Hippocampal formation (tissue), 2 donors: ENCODE measurements at places on chromosomes 2 and 18.
A peak's percentile ranks its signal among the peaks of the same experiment; 100 is the strongest.

DNA sequence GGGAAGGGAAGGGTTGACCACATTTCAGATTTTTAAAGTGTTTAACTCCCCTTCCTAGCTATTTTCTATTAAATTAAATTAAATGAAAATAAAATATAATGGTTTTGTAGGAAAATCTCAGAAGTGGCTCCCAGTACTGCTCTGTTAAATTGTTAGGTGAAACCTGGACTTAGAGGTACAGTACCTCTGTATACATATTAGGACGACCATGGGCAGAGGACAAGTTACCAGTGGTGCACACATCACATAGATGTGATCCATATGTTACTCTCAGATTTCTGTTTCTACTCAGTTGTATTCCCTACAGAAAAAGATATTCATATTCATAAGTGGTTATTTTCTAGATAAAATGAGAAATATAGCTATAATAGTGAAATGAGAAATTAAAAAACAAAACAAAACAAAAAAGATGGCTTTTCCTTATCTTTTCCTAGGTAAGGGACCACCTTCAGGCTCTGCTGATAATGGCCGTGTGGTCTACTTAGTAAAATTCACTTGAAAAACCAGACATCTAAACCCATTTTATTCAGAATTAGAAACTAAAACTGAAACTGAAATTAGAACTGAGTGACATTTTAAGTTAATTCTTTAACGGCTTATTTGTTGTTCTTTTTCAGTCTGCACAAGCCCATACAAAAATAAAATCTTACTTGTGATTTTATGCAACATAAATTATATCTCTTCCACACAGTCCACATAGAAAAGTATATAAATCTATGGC, 832.5 kb upstream of the CHAC2 start:
- DNase-seq, result no peak

DNA sequence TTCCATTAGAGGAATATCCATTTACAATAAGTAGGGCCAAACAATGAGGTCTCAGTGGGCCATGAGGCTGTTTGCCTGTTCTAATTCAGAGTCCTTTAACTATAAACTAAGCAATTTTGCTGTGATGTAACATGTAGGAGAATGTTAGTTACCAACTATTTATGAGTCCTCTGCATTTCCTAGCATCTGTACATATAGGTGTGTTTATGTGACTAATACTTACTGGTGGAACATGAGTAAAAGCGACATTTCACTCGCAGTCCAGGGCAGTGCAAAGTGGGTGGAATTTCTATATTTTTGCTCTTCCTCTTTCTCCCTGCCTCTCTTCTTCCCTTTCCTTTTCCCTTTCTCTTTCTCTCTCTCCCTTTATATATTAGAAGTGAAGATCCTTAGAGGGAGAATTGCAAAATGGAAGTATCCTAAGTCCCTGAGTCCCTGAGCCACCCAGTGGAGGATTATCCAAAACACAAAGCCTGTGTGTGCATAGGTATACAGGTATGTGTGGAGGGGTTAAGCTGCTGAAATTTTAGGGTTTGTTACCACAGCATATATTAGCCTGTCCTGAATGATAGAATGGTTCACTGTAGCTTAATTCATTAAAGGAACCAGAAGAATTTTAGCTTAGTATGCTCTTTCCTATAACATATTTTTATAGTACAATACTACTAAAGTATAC, 487.0 kb upstream of the FANCL start:
- DNase-seq, result no peak

- DNase-seq, result no peak
Measured at GRCh38 chr18:75916624-75916982, 489.1 kb upstream of the SMIM21 start.

- DNase-seq, result no peak
Measured at GRCh38 chr2:231361701-231362554, 33.6 kb upstream of the B3GNT7 start.

- DNase-seq, result no peak
Measured at GRCh38 chr18:67043276-67043675, 439.4 kb upstream of the CDH19 start.

DNA sequence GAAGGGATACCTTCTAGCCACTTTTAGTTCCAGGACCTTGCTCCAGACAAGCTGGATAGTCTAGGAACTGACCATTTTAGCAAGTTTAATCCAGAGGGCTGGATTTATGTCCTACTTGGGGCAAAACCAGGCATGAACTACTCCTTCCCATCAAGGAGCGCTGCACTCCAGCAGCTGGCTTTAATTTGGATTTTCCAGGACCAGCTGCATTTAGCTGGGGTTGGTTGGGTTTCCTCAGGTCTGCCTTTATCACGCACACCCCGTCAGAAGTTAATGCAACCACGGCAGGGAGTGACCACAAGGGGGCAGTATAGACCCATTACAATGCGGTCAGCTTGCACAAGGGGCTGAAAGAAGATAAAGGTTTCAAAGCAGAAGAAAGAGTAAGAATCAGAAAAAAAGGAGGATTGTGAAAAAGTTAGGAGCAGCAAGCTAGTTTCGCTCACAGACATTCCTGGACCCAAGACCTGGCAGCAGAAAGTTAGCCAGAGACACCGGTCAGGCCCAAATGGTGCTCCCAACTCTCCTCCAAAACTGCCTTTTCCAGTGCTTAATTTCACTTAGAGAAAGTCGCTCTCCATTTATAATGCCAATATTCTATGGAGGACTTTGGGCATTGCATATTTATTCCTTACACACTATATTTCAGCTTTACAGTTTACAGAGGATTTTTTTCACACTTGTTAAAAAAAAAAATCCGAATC, 40.1 kb downstream of the SLC4A1AP start:
- DNase-seq, result peak; percentile 72

DNA sequence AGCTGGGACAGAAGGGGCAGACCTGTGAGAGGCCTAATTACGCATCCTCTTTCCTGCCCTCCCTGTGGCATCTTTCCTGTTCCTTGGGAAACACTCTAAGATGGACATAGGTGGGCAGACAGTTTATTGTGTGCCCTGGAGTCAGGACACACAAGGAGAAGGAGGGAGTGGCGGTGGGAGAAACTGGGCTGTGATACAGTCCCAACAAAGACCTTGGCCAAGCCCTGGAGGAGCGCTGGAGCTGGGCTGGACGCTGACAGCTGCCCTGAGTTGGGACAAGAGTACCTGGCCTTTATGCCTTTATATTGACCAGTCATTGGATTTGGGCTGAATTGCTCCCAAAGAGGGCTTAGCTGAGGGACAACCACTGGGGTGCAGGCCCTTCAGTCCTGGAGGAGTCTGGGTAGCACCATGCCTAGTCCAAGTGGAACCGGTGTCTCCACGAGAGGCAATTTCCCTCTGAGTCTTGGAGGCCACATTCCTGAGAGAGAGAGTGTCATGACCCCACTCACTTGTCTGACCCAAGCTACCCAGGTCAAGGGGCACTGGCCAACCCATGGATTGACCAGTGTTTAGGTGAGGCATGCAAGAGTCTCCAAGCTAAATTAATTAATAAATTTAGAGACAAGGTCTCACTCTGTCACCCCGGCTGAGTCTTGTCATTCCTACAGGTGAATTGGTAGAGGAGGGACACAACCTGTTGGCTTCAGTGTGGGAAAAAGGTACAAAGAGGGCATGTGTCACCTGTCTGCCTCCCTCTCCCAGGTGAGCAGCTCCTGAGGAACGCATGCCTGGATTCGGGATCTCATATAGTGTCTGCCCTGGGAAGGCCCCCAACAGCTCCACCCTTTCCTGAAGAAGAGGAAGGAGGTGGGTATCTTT, 107.1 kb upstream of the ST3GAL5 start:
- no peak for DNase-seq
